Right lobe of liver (tissue), 6 donors: ENCODE measurements at places on chromosomes 11 and 22.

GRCh38 chr11:104404231-104405175, 240.6 kb upstream of the PDGFD start:
- DNase-seq, result no peak

DNA sequence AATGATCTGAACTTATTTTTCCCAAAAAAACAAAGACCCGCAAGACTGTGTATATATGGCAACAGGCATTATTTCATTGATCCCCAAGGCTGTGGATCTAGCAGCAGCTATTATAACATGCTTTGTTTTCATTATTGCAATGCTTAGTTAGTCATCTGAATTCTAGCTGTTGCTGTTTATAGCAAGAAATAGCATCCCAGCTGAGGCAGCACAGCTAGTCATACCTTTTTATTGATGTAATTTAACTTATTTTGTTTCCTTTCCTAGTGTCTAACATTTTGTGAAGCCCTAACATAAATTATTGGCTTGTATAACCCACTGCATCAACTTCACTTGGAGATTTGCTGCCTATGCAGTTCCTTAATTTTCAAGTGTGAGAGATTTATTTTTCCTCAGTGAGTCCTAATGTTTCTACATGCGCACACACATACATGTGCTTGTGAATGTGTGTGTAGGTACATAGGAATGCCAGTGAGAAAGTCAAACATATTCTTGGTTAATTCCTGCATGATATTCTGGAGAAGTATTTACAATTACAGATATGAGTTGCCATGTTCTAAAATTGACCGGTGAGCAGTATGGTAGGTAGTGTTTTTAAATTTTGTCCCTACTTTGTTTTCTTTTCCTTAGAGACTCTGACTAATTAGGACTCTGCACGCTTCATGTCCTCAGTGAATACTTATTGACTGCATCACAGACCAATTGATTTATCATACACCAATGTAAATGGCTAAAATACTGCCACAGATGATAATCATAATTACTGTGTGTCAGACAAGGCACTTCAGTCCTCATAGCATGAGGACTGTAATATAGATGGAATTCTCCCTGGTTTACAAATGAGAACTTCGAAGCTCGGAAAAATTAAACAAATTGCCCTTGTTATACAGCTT, 119.3 kb downstream of the WNT11 start:
- no peak for DNase-seq

DNA sequence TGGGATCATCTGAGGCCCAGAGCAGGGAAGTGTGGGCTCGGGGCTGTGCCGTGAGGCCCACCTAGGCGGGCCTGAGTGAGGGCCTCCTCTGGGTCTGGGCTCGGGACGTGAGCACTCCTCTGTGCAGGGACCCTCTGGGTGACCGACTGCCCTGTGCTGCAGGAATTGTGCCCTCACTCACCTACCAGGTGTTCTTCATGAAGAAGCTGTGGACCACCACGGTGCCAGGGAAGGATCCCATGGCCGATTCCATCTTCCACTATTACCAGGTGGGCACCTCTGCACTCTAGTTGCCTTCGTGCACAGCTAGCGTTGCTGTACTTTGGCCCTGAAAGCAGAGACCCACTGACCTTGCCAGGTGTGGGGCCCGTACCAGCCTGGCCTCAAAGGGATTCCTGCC, 80.5 kb downstream of the MYO7A start:
- DNase-seq, result no peak

DNA sequence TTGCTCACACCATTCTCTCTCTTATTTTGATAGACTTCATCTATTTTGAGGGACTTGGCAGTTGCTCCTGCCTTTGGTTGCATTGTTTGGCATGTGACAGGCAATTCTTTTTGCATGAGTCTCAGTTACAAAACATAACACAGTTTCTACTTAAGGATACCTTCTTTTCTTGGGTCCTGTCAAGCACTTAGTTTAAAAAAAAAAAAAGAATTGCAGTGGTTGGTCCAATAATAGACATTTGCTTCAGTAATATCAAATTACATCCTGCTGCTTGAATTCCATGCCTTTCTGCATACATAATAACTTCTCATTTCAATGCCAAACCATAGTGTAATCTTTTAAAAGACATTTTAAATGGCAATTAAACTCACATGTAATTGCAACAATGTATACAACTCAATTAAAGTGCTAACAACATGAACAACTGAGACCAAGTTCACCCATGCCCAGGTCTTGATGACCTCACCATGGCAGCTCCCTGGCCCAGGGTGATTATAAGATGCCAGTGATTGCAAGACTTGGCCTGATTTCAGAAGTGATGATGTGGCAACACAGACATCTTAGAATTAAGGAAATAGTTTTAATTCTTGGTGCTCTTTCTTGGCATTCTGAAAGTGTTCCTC, 32.2 kb upstream of the PLET1 start:
- no peak for DNase-seq

DNA sequence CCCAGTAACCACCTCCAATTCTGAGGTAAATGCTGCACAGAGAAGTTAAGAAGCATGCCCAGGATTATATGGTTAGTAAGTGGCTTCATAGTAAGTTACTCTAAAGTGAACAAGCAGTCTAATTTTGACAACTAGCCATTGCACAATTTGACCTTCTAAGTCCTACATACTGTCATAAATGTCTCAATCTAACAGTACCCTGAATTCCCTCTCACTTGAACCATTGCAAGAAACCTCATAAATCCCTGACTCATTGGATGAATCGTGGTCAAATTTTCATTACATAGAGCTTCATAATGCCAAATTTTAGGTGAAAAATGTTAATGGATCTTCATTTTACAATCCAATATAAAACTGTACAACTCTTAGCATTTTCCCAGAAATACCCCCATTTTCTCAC, 217.3 kb upstream of the GRIA4 start:
- no peak for DNase-seq

GRCh38 chr22:27433585-27434190, 367.9 kb downstream of the MN1 start:
- no peak for DNase-seq
